ELF-1 (cell line): ENCODE measurements at places on chromosomes 3 and 15.

DNA sequence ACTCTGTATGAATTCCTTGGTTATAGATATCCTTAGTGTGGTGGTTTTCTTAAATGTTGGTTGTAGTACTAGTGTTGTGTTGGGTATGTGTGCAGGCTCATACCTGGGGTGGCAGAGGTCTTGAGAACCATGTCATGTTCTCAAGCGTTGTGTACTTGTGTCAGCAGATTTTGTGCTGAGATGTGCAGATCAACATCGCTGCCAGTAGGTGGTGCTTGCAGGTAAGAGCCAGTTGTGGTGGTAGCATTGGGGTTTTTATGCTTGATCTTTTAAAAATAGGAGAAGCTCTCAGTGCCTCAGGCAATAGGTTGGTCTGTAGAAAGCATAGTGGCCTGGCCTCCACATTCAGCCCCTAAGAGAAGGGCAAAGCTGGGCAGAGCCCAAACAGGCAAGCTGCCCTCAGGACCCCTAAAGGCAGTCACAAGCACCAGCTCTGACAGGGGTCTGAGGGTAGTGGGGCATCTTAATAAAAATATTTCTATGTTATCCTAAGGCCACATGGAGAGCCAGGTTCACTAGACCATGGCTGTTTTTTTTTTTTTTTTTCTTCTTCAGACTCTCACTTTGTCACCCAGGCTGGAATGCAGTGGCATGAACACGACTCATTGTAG, 164.0 kb downstream of the IL20RB start:
- peak; percentile 75 for DNase-seq

GRCh38 chr3:131714585-131715220, 211.9 kb upstream of the MRPL3 start:
- no peak for DNase-seq

DNA sequence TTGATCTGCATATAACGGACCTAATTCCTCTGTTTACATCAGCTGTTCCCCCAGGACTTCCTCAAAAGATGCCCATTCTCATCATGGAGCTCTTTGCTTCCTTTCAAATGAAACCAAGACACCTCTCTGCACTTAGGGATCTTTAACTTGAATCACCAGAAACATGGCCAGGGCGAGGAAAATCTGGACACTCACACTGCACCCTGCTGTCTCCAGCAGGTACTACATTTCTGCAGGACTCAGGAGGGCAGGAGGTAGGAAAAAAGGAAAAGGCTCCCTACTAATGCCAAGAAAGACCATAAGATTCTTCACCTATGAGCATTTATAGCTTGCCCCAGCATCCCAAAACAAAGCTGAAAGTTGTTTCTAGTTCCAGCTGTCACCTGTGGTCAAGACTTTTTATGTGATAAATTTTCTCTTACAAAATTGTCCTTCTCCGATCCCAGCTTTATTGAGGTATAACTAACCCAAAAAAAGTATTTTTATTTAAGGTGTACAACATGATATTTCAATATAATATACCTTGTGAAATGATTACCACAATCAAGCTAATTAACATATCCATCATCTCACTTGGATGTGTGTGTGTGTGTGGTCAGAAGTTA, 87.3 kb upstream of the C15orf61 start:
- DNase-seq, result peak; percentile 67

- peak; percentile 48 for DNase-seq
Observed at GRCh38 chr15:74132681-74133651, 2.6 kb downstream of the ISLR2 start.

DNA sequence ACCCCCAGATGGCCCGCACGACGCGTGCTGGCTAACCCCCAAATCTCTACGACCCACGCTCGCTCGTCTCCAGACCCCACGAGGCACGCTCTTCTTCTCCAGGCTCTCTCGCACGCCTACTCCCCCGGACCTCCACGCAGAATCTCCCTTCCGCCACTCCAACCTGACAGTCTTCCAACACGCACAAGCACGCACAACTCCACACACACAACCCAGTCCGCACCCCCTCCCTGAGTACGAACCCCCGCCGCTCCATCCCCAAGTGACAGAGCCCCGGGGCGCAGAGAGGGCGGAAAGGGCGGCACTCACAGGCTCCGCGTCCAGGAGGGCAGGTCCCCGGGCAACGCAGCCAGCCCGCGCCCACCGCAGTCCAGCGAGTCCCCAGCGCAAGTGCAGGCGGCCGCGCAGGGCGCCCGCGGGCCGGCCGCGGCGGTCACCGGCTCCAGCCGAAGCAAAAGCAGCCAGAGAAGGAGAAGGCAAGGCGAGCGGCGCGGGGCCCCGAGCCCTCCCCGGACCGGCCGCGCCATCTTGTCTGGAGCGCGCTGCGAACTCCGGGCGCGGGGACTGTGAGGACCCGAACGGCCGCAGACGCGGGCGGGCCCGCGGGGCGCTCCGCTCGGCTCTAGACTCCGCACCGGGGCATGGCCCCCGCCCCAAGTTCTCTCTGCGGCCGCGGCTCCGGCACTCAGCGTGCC, 794 bp downstream of the LRIG1 start:
- DNase-seq, result peak; percentile 46

GRCh38 chr3:129624347-129625071, 18.0 kb upstream of the PLXND1 start:
- DNase-seq, result no peak

- DNase-seq, result peak; percentile 18
Observed at GRCh38 chr15:98420837-98421236, 227.5 kb upstream of the IGF1R start.

- DNase-seq, result no peak
Observed at GRCh38 chr15:52731732-52732470, 52.7 kb upstream of the ATOSA start.

DNA sequence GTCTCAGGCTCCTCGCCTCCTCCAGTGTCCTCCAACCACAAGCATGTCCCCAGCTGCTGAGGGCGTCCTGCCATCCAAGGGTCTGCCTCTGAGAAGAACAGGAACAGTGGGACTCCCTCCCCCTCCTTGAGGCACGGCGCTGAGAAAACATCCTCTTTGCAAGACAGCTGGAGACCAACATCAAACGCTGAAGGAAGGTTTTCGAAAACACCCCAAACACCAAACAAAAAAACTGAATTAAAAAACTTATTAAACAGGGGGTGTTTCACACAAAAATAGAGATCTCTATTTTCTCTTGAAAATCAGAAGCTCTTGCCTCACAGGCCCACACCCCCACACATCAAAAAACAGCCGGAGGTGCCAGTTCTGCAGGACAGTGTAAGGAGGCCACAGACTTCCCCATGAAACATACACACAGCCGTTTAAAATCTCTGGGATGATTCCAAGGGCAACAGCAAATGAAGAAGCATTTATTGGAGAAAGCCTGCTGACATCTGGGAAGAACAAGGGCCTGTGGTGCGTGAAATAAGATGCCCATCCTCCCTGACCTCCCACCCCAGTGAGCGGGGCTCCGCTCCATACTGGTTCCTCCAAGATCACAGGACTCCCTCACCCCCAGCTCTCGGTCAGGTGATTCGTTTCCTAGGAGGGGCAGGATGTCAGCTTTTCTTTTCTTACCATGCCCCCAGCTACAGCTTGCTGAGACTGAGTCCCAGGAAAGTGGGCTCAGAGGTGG, 71.3 kb downstream of the NUP210 start:
- DNase-seq, result peak; percentile 49

DNA sequence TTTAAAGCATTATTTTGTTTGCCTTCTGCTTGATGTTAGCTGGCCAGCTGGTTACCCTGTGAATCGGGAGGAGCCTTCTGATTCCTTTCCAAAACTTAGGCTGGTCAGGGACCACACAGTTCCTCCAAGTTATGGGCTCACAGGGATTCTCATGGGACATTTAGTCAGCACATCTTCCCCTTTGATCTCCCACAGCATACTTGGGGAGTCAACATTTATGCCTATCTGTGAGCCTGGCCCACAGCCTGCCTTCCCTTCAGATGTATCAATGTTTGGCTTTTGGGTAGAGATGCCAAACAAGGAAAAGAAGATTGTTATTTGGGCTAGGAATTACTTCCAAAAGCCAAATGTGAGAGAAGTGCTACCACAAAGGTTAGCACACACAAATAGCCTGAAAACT, 32.6 kb upstream of the DCP1A start:
- no peak for DNase-seq

GRCh38 chr3:101146946-101147345, 153.7 kb upstream of the ABI3BP start:
- DNase-seq, result no peak

DNA sequence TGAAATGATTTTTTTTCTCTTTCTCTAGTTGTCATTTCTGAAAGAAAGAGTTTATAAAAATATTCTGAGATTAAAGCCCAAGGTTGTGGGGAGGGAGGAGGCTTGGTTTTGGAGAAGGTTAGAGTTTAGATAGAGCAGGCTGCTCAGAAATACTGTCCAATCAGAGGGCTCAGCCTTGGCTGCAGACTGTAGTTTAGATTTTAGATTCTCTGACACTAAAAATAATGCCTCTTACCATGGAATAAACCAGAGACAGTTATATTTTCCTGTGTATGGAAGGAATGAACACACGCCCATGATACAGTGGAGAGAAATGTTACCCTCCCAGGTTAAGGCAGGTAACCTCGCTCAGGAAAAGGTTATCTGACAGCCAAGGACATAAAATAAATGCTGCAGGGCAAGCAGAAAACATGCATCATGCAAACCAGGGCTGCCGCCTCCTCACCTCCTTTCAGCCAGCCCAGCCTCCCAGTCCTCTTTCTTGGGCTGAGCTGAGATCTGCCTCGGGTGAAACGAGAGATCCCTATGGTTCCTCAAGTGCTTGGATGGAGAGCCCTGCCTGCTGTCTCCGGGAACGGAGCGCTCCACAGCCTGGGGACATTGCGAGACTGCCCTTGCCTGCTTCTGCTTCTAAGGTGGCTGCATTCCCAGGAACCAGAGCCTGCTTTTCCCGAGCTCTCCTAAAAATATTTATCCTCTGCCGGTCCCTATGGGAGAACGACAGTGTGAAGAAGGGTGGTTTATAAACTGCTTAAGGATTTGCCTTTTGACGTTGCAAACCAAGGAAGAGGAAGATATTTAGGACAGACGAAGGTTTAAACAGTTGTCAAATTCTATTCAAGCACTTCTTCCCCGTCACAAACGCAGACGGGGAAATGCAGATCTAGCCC, 848 bp downstream of the NCEH1 start:
- DNase-seq, result peak; percentile 91

GRCh38 chr3:179801263-179801662, 148.4 kb downstream of the USP13 start:
- no peak for DNase-seq

DNA sequence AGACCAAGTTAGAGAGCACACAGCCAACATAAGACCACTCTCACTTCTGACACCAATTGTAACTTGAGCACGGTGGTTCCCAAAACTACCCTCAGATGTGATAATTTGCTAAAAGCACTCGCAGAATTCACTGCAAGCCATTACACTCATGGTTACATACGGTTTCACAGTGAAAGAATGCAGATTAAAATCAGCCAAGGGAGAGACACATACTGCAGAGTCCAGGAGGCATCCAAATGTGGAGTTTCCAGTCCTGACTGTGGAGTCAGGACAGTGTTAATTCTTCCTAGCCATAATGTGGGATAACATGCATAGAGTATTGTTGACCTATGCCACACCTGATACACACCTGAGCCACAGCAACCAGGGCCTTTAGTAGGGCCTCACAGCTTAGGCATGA, 956.4 kb downstream of the NTRK3 start:
- DNase-seq, result no peak

- no peak for DNase-seq
Observed at GRCh38 chr15:27135151-27135550, 164.2 kb downstream of the GABRG3 start.

DNA sequence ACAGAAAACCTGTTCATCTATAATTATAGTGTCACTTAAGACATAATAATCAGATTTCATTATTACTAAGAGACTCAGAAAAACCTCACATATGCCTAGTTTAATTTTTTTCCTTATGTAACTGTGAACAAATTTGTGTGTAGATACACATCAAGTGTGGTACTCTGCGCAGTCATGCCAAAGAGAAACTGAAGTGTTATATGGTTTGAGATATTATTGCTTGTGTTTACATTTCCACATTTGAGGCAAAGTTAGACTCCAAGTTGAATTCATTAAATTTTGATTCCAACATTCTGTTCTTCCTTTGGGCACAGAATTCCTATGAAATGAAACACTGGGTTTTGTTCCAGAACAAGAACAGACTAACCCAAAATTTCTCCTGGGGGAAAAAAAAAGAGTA, 2.2 kb downstream of the MBNL1 start:
- no peak for DNase-seq

DNA sequence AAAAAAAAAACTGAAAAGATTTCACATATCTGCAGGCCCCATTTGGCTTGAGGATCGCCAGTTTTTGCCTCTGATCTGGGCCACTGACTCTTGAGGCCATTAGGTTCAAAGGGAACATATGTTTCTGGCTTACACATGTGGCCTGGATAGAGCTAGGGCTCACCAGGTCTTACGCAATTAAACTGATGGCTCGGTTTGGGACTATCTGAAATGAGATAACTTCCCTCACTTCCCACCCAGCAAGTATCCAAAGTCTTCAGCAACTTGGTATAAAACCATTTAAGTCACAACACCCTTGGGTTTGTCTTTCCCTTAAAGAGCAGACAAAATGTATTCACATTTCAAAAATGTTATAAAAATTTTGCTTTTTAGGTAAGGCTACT, 36.3 kb downstream of the LRIG1 start:
- no peak for DNase-seq

DNA sequence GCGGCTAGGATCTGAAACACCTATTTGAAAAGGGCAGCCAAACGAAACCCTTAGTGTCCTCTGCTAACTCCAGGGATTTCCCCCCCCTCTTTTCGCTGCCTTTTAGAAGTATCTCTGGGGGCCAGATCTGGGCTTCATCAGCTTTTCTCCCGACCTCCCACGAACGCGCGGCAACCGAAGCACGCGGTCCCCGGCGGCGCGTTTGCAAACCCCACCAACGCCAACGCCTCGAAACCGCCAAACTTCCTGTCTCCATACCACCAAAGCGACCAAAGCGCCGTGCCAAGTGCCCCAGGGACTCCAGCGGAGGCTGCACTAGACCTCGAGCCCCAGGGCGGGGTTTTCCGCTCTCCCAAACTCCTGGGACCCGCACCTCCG, 155.8 kb upstream of the FRMD4B start:
- peak; percentile 46 for DNase-seq

DNA sequence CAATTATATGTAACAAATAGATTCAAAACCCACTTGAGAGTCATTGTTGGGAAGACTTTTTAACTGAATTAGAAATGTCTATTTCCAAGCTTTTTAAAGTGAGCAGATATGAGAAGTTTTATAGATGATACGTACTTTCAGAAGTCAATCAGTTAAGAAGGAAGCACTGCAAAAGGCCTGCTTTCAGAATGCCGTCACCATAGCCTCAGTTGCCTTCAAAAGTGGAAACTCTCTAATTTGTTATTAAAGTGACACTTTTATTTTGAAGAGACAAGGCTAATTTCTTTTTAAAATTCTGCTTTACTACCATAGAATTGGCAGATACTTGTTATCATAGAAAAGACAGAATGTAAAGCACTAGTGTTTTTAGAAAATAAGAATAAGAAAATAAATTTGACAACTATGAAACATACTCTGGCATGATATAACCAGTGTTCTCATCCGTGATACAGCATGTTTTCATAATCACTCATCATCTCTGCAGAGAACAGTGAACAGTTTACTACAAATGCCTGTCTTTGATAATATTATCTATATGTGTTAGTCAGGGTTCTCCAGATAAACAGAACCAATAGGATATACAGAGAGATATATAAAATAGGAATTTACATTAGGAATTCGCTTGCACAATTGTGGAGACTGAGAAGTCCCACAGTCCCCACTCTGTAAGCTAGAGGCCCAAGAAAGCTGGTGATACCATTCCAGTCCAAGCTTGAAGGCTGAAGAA, 7.0 kb upstream of the PLD1 start:
- DNase-seq, result no peak

GRCh38 chr3:181618260-181618659, 93.5 kb upstream of the SOX2 start:
- DNase-seq, result no peak

- no peak for DNase-seq
Observed at GRCh38 chr15:81302701-81303109, 21.2 kb downstream of the STARD5 start.
